AG09319 (cell line): ENCODE measurements at places on chromosomes 6 and 20.
A peak's percentile ranks its signal among the peaks of the same experiment; 100 is the strongest.

DNA sequence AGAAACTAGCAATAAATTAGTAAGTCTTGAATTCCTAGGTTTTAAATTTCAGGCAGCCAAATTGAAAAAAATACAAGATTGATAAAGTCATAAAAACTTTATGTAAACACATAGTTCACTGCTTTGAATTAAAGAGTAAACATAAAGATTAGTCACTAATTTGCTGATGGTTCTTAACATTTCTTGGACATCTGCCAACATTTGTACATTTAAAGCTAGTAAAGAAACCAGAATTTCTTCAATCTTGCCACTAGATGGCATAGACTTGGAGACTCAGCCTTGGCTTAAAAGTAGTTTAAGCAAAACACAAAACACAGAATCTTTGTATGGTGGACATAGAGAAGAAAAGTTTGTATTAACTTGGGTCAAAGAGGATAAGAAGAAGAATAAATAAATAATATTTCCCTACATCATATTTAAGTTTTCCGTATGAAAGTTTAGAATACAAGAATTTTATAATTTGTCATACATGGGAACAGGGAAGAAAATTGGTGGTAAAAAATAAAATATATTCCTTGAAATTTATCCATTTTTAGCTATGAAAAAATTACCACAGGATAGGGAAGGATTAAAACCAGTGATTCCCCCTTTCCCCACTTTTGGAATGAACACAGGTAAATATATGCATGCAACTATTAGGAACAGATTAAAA, 41.7 kb upstream of the FAM135A start:
- peak; percentile 53 for DNase-seq

GRCh38 chr20:40314278-40314677, 374.8 kb downstream of the MAFB start:
- DNase-seq: no peak

GRCh38 chr6:115899730-115900282, 160.9 kb downstream of the FRK start:
- no peak for DNase-seq

- no peak for DNase-seq
Measured at GRCh38 chr6:33578588-33579011, 1.5 kb downstream of the BAK1 start.
